ENCODE measurements at places on chromosomes 6 and 20. TPM values are rescaled to one million over a fixed set of nuclear protein-coding genes. Genes with fewer than 3 reads are reported as not detected.

Gene MAK
- total RNA-seq: 0.04 TPM

Gene MAP3K5
- total RNA-seq: 19.2 TPM

Gene SLC4A11
- total RNA-seq: 24.7 TPM

Gene TMEM244
- not detected for total RNA-seq

Gene HRH3
- total RNA-seq: not detected

Gene SIRT5
- total RNA-seq: 7.0 TPM

Gene MEP1A
- not detected for total RNA-seq

Gene LGSN
- not detected for total RNA-seq

Gene SAYSD1
- 12.1 TPM for total RNA-seq

Gene WASF1
- total RNA-seq: 20.9 TPM

Gene MYO6
- total RNA-seq: 22.1 TPM

Gene VIP
- not detected for total RNA-seq

Gene NRN1
- 0.57 TPM for total RNA-seq

Gene TUBB2B
- total RNA-seq: 5.0 TPM

Gene EBF4
- total RNA-seq: 3.2 TPM

Gene CRYBG1
- 152 TPM for total RNA-seq

Gene SCRT2
- not detected for total RNA-seq

Gene DEFB124
- total RNA-seq: not detected

Gene ID1
- total RNA-seq: 439 TPM

Gene AURKA
- 25.8 TPM for total RNA-seq

Gene MMP24
- total RNA-seq: 0.38 TPM

Gene GABRR1
- total RNA-seq: 1.5 TPM

Gene PAK5
- total RNA-seq: 0.34 TPM

Gene TAAR9
- not detected for total RNA-seq

Gene EYA4
- total RNA-seq: 1.00 TPM

Gene FRK
- total RNA-seq: 5.0 TPM

Gene GRM1
- not detected for total RNA-seq

Gene TRIM40
- not detected for total RNA-seq

Gene SLC22A16
- total RNA-seq: not detected

Gene LMBRD1
- total RNA-seq: 49.0 TPM

Gene SLC35D3
- not detected for total RNA-seq

Gene ZMYND8
- total RNA-seq: 23.1 TPM

Gene COL19A1
- not detected for total RNA-seq

Gene RALGAPA2
- 29.8 TPM for total RNA-seq

Gene TGM2
- total RNA-seq: 16.9 TPM

Gene PTCRA
- total RNA-seq: not detected

Gene SEMG1
- total RNA-seq: not detected

Gene LINC00237
- total RNA-seq: not detected

Gene ZNF318
- total RNA-seq: 8.0 TPM

Gene NKX2-2
- total RNA-seq: not detected

Gene LY6G6C
- total RNA-seq: 0.53 TPM

Gene TBX18
- 4.4 TPM for total RNA-seq

Gene SGK1
- 93.8 TPM for total RNA-seq

Gene LYRM2
- total RNA-seq: 16.2 TPM

Gene COL9A1
- 0.57 TPM for total RNA-seq

Gene SIRPB1
- 1.5 TPM for total RNA-seq

Gene SRSF12
- total RNA-seq: 0.44 TPM

Gene DDO
- total RNA-seq: not detected

Gene HINT3
- 20.3 TPM for total RNA-seq

Gene RAMACL
- total RNA-seq: 1.3 TPM

Gene DPPA5
- not detected for total RNA-seq

Gene STMN3
- total RNA-seq: 1.9 TPM

Gene HM13
- 93.6 TPM for total RNA-seq
